Left ventricle myocardium inferior (tissue), 1 donor: ENCODE measurements at places on chromosomes 7 and 10. TPM values are rescaled to one million over a fixed set of nuclear protein-coding genes. Genes with fewer than 3 reads are reported as not detected.
A peak's percentile ranks its signal among the peaks of the same experiment; 100 is the strongest.

- DNase-seq = no peak
These were observed 41.4 kb upstream of the IKZF1 start for GRCh38 chr7:50262916-50263690.

LIPK gene
- total RNA-seq = not detected

GRCh38 chr7:48299580-48300169 is 128.4 kb downstream of the ABCA13 start:
- DNase-seq = no peak

TRDMT1 gene
- 4.0 TPM for total RNA-seq

DNA sequence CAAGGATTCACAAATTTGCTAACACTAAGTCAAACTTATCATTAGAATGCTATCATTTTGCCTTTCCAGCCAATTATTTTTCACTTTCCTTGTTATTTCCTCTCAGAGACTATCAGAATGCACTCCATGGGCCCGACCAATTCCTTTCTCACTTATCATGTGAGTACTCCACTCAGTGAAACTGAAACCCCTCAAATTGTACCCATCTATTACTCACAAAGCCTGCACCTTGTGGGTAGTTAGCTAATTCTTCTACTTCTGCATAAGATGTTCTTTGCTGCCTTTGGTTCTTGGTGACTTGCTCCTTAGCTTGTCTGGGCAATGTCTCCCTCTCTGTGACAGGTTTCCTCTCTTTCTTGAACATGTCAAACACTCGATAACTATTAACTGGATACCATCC is 35.2 kb upstream of the MBL2 start:
- no peak for DNase-seq

DNA sequence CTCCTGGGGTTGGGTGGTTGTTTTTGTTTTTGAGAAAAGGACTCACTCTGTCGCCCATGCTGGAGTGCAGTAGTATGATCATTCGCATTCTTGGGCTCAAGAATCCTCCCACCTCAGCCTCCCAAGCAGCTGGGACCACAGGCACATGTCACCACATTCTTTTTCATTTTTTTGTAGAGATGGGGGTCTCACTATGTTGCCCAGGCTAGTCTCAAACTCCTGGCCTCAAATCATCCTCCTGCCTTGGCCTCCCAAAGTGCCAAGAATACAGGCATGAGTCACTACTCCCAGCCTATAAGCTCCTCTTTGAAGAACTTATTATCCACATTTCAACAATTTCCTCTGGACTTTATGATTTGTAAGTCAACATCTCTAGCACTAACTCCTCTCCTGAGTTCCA is 102.7 kb downstream of the KMT2C start:
- no peak for DNase-seq

LBX1 gene
- not detected for total RNA-seq

GRCh38 chr7:150973571-150974451 is 4.3 kb downstream of the KCNH2 start:
- DNase-seq = no peak

- peak; percentile 33 for DNase-seq
These were observed 39.2 kb downstream of the ENO4 start for GRCh38 chr10:116888380-116889055.

- no peak for DNase-seq
These were observed 78.5 kb downstream of the SHH start for GRCh38 chr7:155733582-155734444.
